Stimulated activated CD8-positive, alpha-beta memory T cell treated with anti-CD3 and anti-CD28 coated beads, Interleukin-7, amount 100 ng/mL, for 4 hours (primary cell): ENCODE measurements at places on chromosomes 13 and 19.

GRCh38 chr19:15584541-15585115 lies 30.4 kb upstream of the CYP4F8 start:
- peak; percentile 66 for DNase-seq

DNA sequence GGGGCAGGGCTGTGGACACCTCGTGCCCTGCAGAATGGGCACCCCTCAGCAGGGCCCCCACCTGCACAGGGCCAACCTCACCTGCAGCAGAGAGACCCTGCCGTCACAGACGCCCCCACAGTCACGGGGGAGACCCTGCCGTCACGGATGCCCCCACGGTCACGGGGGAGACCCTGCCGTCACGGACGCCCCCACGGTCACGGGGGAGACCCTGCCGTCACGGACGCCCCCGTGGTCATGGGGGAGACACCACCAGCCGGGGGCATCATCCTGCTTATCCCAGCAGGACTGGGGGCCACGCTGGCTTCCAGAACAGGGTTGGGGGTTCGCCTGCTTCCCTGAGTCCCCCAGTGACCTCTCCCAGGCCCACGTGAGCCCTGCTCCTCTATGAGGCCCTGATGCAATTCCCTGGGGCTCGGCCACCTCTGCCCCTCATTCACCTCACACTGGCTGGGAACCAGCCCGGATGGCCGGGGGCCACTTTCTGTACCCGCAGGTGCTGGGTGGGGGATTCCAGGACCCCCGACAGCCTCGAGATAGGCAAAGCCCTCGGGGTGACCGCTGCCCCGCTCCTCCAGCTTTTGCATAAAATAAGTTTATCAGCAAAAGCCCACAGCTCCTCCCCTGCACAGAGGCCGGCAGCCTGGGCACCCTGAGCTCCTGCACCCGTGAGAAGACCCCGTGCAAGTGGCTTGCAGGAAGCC lies 23.6 kb downstream of the SBNO2 start:
- DNase-seq = no peak

DNA sequence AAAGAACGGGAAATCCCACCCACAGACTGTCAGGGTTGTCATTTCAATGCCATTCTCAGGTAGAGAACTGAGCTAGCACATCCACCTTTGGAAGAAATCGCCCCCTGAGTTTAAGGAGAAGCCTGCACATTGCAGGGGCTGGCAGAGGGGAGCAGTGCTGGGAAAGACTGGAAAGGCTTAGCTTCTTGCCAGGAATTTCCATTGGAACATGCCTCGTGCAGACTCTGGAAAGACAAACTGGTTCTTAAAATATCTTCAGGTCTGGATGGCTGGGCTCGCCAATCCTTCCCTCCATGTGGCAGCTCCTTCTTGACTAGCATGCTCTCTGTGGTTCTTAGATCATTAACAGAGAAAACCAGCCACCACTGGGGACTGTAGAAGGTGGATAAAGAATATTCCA lies 414.1 kb downstream of the TSHZ3 start:
- no peak for DNase-seq

- no peak for DNase-seq
Observed at GRCh38 chr19:46015687-46016425, 7.0 kb downstream of the PGLYRP1 start.

GRCh38 chr19:47124937-47125668 lies 5.5 kb upstream of the SAE1 start:
- no peak for DNase-seq

- DNase-seq = no peak
Observed at GRCh38 chr13:25473864-25474263, 102.1 kb downstream of the ATP8A2 start.

DNA sequence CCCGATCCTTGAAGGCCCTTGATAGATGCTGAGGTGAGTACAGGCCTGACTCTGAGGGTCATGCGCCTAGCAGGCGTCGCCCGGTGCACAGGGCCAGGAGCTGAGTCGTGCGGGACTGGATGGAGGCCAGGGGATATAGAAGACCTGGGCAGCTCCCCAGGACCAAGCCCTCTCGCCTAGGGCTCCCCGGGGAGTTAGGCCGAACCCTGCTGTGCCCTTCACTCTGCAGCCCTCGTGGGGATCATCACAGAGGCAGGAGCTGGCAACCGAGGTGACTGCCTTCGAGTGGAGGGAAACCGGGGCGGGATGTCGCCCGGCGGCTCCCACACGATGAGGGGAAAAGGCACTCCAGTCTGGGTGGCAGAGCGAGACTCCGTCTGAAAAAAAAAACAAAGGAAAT lies 11.7 kb downstream of the CSNK1G2 start:
- DNase-seq = no peak

- DNase-seq = peak; percentile 56
Observed at GRCh38 chr19:1825909-1826556, 14.0 kb upstream of the ATP8B3 start.

- DNase-seq = peak; percentile 83
Observed at GRCh38 chr19:10580979-10581631, 6.0 kb downstream of the AP1M2 start.
